ENCODE measurements at places on chromosomes 4 and X.

DNA sequence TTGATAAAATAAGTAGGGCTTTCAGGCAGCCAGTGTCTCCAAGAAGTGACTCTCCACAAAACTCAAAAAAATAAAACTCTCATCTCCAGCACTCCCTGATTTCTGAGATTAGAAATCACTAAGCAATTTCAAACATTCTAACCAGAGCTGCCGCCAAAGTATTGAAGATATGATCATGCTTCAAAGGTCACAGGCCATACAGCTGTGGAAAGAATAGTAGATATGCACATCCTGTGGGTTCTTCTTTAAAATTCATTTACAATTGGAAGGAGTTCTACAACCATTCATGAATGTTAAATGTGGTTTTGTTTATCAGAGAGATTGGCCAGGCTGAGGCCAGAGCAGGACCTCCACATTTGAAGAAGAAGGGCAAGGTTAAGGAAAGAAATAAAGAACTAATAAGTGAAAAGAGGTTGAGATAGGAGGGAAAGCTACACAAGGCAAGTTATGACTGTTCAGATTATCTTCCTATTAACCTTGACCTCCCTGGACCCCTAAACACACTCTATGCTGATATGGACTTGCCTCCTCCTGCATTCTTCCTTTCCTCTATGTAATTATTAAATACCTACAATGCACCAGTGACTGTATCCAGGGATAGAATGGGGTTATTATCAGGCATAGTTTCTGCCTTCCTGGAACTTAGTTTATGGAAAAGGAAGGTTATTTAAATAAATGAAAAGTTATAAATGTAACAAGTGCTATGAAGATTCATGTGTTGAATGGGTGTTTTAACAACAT lies 56.4 kb downstream of the USP38 start:
- no peak for DNase-seq

GRCh38 chr4:68904786-68905185 lies 46.8 kb downstream of the UGT2A3 start:
- DNase-seq: no peak

- no peak for DNase-seq
Observed at GRCh38 chr4:46856333-46856732, 52.7 kb downstream of the COX7B2 start.

DNA sequence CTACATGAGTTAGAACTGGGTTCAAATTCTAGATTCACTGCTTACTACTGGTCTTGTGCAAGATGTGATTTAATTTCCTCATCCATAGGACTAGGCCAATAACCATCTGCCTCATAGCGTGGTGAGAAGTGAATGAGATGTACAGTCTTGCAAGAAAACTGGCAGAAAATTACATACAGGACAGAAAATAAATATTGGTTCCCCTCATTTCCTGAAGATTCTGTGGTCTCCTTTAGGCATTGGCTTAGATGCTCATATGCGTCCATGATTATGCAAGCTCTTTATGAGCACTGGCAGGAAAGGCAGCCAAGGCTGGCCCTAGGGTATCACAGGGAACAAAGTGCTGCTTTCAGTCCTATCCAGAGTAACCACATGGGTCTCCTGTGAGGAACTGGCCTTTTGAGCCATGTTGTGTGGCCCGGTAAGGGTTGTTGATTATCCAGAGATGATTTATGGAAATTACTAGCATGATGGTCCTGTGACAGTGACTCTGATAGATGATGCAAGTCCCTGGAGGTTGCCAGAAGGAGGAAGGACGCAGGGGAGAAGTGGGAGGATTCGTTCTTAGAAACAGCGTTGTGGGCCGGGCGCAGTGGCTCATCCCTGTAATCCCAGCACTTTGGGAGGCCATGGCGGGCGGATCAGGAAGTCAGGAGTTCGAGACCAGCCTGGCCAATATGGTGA lies 9.9 kb upstream of the MOB1B start:
- DNase-seq: no peak

GRCh38 chr4:130995988-130996387 lies 1900.0 kb downstream of the C4orf33 start:
- DNase-seq: no peak

DNA sequence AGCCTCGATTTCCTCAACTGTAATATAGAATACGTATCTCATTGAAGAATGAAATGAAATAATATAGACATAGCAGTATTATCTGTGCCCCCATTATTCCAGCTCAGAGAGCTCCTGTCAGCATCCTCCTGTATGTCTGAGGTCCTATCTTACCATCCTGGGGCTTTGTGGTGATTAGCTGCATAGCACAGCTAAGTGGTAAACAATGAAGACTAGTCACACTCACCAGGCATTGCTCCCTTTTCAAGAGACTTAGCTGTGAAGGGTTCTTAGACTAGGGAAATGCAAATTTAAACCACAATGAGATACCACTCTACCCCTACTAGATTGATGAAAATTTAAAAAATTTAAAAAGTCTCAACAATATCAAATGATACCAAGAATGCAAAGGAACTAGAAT lies 172.9 kb downstream of the SLC39A8 start:
- DNase-seq: no peak

GRCh38 chr4:88158489-88159228 lies at the start of gene ABCG2:
Gene ABCG2 (minus strand): TSS chr4:88158639. CDS start chr4:88139995, 18,644 bp downstream.
- DNase-seq: no peak

GRCh38 chr4:39037491-39037825 lies 5.2 kb upstream of the TMEM156 start:
- no peak for DNase-seq

DNA sequence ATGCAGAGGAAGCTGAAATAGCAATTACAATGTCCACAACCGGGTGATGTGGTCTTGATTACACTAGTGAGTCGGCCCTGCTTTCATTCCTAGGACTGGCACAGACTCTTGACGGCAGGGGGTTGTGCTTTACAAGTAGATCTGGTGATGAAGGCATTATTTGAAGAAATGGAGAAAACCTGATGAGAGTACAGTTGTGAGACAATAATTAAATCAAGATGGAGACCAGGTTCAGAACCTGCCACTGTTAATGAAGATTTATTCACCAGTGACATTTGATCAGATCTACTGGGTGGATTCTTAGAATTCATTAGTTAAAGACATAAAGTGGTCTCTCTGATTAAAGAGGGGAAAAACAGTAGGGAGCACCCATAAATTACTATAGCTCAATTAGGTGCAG lies 747.2 kb downstream of the STPG2 start:
- no peak for DNase-seq
